ENCODE measurements at places on chromosomes 16 and 17.

- no peak for DNase-seq
Observed at GRCh38 chr17:66098040-66098439, 93.9 kb downstream of the CEP112 start.

- DNase-seq = no peak
Observed at GRCh38 chr16:55277536-55277935, 46.5 kb upstream of the IRX6 start.

GRCh38 chr17:74851612-74852236 lies 8.0 kb downstream of the GRIN2C start:
- DNase-seq = no peak

- no peak for DNase-seq
Observed at GRCh38 chr16:10729104-10730048, 14.3 kb upstream of the NUBP1 start.

GRCh38 chr17:79160980-79161636 lies 86.5 kb downstream of the ENGASE start:
- DNase-seq = no peak

GRCh38 chr17:75128694-75129505 lies 2.6 kb downstream of the NT5C start:
- DNase-seq = no peak

GRCh38 chr16:4994719-4995434 lies 36.7 kb downstream of the SEC14L5 start:
- no peak for DNase-seq
